ENCODE measurements at places on chromosomes 2 and 18.

GRCh38 chr18:34467058-34467457 lies 242.3 kb upstream of the NOL4 start:
- DNase-seq = no peak

- DNase-seq = no peak
These were observed 77.3 kb upstream of the CXCR4 start for GRCh38 chr2:136195226-136195625.

DNA sequence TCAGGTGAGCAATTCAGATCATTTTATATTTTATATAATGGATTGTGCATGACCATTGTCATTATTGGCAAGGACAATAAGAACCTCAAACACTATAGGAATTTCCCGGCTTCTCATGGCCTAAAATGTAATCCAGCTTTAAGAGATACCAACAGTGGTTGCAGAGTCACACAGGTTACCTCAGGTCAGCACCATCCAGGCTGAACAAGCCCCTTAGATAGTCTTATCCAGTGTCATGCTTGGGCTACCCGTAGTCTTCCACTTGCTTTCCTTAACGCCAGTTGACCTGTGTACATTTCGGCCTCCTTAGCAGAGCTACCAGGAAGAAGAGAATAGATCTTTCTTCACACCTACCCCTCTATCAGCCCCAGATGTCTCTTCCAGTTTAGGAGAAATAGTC lies 293.3 kb upstream of the SYT4 start:
- DNase-seq = no peak

DNA sequence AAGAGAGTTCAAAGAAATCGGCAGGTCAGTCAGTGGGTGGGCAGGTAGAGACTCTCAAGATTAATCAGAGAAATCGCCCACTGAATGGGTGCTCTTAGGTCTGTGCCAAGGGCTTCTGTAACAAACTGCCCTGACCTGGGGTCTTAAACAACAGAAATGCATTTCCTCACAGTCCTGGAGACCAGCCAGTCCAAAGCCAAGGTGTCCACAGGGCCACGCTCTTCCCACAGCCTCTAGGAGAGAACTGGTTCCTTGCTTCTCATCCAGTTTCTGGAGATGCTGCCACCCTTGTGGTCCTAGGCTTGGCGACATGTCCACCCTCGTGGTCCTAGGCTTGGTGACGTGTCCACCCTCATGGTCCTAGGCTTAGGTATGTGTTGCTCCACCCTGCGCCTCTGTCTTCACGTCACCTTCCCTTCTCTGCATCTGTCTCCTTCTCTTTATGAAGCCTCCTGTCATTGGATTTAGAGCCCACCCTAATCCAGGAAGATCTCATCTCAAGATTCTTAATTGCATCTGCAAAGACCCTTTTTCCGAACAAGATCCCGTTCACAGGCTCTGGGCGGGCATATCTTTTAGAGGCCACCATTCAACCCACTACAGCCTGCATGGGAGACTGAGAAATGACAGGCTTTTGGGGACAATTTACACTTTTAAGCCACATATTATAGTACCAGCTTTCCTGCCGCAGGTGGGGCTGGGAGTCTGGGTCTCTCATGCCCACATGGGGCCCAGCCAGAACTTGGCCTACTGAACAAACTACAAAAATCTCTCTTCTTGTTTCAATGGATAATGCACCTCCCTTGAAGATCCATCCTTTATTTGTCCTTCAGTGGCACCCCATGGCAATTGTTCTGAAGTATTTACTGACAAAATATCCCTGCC lies 161.3 kb downstream of the ASB1 start:
- DNase-seq = no peak

DNA sequence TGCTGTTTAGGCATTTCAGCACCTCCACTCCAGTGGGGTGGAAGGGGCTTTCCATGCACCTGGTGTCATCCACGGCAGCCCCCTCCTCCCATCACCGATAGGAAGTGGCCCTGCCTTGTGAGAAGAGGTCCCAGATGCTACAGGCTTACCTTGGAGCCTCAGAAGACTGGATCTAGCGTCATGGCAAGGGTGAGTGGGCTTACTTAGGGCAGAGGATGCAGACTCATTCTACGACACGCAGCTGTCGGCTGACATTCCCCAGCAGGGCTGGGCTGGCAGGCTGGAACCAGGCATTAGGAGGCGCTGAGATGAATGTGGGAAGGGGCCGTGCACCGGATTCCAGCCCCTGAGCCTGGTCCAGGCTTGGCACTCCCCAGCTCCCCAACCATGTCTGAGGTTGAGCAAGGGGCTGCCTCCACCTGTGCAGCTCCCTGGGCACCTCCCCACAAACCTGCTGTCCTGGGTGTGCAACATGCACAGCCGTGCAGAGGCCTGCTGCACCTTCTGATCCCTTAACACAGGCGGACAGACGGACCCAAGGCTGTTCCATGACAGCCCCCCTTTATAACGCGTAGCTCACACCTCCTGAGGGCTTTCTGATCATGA lies 1.7 kb upstream of the PRLH start:
- DNase-seq = no peak

DNA sequence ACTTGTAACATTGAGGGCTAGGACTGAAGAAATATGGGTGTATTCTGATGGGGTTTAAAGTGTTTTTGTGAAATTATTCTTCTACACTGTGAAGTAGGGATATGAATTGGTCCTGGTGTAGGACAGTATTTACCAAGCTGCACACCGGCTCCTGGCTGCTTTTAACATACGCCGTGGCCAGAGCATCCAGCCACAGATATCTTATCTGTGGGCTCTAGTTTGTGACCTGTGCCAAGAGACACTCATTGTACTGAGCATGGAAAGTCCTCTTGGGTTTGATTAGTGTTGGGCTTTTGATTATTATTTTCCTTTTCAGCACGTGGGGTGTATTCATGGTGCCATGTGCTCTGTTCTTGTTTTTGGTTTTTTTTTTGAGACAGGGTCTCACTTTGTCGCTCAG lies 8.0 kb downstream of the USP39 start:
- no peak for DNase-seq

- DNase-seq = no peak
These were observed 317.1 kb upstream of the CWC22 start for GRCh38 chr2:180324182-180324581.

DNA sequence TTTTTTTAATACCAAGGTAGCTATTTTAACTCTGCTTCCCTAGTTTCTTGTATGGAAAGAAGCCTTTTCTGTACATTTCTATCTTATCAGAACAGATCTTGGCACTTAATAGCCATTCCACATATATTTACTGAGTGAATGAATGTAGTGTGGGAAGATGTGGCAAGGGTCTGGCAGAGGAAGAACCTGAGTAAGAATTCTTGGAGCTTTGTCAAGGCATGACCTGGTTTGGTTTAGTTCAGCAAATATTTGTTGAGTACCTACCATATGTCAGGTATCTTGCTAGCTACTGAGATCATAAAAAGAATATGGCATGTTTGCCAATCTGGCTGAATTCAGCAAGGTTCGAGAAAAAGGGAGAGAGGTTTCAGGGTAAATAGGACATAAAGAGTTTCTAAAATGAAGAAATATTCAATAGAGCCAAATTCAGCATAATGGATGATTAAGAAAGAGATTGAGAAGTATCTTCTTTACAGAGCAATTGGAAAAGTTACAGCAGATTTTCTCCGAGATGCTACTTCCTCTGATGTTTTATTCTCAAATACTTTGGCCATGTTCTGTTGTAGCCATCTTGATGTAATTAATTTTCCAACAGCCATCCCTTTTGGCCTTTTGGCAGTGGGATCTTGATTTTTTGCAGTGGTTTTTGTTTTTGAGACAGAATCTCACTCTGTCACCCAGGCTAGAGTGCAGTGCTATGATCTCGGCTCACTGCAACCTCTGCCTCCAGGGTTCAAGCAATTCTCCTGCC lies 21.7 kb upstream of the MEP1B start:
- no peak for DNase-seq

DNA sequence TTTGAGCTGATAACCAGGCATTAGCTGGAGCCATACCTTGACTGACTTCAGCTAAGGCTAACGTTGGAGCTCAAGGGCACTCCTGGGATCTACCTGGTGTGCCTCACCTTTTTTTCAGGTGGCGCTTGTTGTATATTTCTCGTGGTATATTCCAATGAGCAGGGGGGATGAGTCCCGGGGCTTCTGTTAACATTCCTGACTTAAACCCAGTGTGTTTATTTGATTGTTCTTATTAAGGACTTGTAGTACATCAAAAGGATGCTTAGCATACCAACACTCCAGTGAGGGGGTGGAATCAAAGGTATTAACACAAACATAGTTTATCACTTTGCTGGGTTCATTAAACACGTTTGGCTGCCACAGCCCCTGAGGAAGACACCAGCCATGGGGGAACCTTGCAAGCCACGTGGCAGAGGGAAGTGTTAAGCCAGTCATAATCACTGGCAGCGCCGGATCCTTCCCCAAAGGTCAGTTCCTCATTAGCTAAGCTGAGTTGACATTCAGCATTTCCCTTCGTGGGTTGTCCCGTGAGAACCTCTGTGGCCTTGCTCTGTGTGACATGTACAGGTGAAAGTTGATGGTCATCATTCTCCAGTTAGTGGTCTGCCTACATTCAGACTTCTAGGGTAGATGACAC lies 119.5 kb upstream of the MCFD2 start:
- DNase-seq = no peak

- DNase-seq = no peak
These were observed 22.7 kb downstream of the RPRM start for GRCh38 chr2:153455861-153456260.

GRCh38 chr2:20666304-20667150 lies at the start of gene GDF7:
GDF7 (plus strand) TSS chr2:20667144; CDS start chr2:20667240, 96 bp downstream.
- no peak for DNase-seq

- no peak for DNase-seq
These were observed 28.2 kb downstream of the PELI1 start for GRCh38 chr2:64115808-64116598.

GRCh38 chr2:198452327-198452726 lies 647.9 kb downstream of the PLCL1 start:
- DNase-seq = no peak

GRCh38 chr2:133492719-133493380 lies 75.4 kb downstream of the NCKAP5 start:
- DNase-seq = no peak

- no peak for DNase-seq
These were observed 118.8 kb downstream of the FSHR start for GRCh38 chr2:49035481-49035880.

DNA sequence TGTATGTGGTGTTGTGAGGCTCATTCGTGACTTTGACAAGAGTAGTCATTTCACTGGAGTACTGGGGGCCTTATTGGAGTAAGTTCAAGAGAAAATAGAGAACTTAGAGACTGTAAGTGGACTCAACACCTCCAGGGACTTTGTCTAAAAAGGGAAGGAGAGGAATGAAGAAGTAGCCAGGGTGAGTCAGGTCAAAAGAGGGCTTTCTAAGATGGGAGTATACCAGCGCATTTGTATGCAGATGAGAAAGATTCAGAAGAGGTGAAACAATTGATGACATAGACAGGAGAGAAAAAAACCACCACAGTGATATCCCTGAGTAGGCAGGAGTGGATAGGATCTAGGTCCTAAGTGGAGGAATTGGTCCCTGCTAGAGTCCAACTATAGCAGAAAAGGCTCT lies 246.8 kb downstream of the IKZF2 start:
- no peak for DNase-seq

DNA sequence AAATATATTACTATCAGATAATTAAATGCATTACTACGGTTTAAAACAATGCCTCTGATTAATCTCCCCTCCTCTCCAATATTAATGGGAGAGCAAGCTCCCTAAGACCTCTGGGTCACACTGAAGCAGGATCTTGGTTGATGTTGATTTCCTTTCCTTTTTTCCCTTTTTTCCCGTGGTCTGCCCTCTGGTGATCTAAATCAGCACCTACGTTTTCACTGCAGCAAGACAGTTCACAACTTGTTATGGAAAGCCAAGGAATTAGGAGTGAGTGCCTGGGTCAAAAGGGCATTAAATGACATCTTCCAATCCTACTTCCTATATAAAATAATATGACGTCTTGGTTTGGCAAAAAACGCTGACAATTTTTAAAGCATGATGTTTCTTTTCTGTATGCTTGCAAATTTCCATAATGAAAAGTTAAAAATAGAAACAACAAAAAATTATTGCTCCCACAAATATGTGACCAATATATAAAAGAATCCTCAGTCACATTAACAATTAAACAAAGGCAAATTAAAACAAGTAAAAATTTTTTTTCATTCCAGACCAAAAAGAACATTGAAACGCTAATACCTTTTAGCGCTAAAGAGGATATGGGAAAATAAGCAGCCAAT lies 7.9 kb upstream of the CFAP36 start:
- no peak for DNase-seq

DNA sequence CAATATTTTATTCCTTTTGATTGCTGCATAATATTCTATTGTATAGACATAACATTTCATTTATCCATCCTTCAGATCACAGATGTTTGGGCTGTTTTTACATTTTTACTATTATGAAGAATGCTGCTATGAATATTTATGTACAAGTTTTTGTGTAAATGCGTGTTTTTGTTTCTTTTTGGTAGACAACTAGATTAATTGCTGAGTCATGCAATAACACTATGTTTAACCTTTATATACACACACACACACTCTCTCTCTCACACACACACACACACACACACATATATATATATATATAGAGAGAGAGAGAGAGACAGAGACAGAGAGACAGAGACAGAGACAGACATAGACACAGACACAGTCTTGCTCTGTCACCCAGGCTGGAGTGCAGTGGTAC lies 926.9 kb downstream of the DCC start:
- DNase-seq = no peak

DNA sequence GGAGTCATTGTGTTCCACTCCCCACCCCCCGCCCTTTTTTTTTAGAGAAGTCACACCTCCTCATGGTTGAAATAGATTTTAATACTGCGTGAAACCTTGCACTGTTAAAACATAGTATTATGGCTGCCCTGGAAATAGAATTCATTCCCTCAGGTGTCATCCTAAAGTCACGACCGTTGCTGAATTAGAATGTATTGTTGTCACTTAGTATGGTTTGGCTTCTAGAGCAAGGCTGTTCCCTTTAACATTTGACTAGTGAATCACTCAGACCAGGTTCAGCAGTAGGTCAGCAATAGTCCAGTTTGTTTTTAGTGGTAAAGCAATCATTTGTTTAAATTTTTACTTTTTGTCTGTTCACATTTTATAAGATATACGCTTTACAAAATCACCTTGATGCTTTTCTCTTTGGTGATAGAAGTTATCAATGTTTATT lies 1.2 kb downstream of the BABAM2 start:
- no peak for DNase-seq

GRCh38 chr2:29528891-29529520 lies 392.4 kb downstream of the ALK start:
- no peak for DNase-seq

GRCh38 chr2:76251342-76251741 lies 540.6 kb upstream of the GCFC2 start:
- no peak for DNase-seq

- no peak for DNase-seq
These were observed 109.8 kb upstream of the ZNF516 start for GRCh38 chr18:76604935-76605240.

GRCh38 chr18:39434223-39434920 lies 1868.8 kb upstream of the CELF4 start:
- no peak for DNase-seq

GRCh38 chr2:83340424-83340823 lies 1118.7 kb downstream of the SUCLG1 start:
- DNase-seq = no peak

DNA sequence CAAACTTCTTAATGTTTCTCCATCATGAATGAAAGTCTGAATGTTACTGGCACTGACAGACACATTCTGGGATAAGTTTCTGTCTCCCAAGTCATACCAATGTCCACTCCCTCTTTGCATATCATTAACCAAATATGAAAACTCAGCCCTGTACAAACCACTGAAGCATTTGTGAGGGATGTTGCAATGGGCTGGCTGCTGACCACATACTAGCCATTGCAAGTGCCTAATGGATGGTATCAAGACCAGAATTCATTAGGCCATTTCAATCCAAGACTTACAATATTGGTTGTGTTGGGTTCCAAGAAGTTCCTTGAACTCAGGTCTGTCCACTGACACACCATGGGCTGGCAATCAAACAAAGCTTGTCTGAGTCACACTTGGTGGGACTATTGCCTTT lies 73.8 kb downstream of the CBLN2 start:
- no peak for DNase-seq

All from stimulated activated naive CD8-positive, alpha-beta T cell treated with anti-CD3 and anti-CD28 coated beads, Interleukin-15, amount 100 ng/mL, for 72 hours (primary cell).